Activated T-cell treated with anti-CD3 and anti-CD28 coated beads, Interleukin-2, amount 50 U/mL, for 48 hours (primary cell): ENCODE measurements at places on chromosomes 5 and 9.

GRCh38 chr9:84383178-84383577 is 42.6 kb upstream of the SLC28A3 start:
- DNase-seq = no peak

DNA sequence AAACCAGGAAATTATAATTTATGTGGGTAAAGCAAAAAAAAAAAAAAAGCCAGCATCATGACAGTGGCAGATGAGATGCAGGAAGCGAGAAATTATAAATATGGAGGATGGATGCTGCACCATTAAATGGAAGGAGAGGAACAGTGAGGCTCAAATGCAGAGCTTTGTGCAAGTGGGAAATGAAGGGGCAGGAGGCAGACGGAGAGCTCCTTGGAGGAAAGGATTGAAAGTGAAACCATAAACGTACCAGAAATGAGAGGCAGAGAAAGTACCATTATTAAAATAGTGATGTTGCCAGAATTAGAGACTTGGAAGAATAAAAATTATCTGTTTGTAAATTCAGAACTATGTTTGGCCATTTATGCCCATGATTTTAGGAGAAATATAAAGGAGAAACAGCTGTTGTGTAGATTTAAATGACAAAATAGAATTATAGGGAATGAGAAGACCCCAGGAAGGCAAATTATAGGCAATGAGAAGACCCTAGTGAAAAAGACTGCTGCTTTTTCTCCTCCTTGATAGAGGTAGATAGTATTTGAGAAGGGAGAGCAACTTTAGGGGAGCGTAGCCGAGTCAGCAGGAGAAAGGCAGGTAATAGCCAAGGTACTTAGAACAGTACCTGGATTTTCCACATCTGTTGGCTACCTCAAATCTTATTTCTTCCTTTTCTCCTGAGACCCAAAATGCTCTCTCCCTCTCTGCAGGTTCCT is 341.0 kb upstream of the CD180 start:
- DNase-seq = no peak

DNA sequence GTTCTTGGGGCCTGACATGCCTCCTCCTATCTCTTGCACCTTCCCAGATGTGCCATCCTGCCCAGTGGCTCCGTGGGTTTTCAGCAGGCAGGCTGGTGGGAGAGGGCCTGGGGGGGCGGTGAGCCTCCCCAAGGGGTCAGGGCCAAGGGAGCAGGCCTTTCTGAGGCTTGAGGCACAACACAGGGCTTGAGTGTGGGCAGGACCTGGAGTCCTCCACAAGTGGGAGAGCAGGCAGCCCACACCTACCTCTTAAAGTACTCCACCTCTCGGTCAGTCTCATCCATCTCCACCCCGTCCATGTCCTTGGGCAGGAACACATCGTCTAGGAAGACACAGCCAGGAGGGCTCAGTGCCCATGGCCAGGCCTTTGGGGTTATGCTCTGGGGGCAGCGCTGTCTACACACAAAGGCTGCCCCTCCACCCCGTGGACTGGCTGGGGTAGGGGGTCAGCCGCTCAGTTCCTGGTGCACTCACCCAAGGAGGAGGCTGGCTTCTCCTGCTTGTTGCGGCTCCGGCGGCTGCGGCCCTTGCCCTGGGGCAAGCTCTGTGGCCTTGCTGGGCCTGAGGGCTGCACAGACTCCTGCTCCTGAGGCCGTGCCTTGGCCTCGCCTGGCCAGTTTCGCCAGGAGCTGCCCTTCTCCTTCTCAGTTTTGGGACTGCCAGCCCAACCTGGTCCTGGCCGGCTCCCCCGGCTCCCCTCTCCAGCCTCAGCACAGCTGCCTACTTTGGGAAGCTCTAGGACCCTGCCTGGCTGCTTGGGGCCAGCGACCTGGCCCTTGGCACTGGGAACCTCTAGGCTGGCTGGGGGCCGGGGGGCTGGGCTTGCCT is 7.2 kb upstream of the DDX41 start:
- DNase-seq = no peak

DNA sequence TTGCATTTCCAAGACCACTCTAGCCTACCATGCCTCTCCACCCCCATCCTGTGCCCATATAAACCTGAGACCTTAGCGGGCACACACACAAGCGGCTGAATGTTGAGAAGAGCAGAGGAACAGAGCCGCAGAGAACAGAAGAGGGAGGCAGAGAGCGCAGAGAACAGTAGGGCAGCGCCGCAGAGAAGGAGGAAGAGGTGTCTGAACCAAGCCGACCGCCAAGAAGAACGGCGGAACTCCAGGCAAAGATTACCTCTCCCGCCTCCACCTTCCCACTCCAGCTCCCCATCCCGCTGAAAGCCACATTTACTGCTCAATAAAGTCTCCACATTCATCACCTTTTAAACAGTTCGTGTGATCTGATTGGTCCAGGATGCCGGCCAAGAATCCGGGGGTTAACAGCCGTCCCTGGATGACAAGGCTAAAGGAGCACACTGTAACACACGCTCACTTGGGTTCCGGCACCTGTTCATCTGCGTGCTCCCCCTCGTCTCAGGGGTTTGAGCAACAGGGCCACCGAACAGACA is 33.2 kb downstream of the GRIN3A start:
- DNase-seq = peak; percentile 47

GRCh38 chr5:57360871-57361270 is 121.7 kb downstream of the ACTBL2 start:
- no peak for DNase-seq

DNA sequence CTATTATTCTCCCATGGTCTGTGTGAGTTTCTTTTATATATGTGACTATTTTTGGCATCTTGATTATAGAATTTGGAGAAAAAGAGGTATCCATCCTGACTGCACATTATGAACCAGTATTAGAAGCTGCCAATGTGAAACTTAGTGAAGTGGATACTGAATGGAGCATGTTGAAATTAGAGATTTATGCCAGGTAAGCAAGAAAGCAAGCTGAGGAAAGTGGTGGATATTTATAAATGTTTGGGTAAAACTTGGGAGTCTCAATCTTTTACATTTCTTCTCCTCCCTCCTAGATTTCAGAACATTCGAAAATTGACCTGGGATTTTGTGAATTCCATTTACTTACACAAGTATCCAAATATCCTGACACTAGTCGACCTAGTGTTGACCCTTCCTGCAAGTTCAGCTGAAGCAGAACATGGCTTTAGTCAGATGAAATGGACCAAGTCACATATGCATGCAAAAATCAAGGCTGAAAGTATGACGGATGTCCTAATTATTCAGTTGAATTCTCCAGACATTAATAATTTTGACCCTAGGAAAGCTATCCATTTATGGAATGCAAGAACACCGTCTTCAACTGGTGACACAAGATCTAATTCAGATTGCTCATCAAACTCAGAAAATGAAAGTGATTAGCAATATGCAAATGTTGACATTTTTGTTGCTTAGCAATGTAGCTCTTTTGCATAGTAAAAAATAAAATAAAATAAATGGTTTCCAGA is 66.8 kb upstream of the IL7R start:
- DNase-seq = no peak
